ENCODE measurements at places on chromosomes 13 and 19.

DNA sequence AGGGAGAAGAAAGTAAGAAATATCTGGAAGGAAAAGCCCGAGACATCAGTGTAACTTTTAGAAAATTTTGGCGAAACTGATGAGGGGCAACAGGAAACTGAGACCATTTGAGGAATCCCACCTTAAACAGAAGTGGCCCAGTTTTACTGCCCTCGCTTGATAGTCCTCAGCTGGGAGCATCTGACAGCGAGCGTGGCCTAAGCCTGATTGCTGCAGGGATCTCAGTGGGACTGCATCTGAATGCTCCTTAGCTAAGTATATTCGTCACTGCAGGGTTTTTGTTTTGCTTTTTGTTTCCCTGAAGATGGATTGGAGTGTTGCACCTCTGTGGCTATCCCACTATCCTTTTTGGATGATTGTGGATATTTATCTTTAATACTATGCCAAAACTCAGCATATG lies 262.7 kb upstream of the KLHL1 start:
- no peak for DNase-seq

DNA sequence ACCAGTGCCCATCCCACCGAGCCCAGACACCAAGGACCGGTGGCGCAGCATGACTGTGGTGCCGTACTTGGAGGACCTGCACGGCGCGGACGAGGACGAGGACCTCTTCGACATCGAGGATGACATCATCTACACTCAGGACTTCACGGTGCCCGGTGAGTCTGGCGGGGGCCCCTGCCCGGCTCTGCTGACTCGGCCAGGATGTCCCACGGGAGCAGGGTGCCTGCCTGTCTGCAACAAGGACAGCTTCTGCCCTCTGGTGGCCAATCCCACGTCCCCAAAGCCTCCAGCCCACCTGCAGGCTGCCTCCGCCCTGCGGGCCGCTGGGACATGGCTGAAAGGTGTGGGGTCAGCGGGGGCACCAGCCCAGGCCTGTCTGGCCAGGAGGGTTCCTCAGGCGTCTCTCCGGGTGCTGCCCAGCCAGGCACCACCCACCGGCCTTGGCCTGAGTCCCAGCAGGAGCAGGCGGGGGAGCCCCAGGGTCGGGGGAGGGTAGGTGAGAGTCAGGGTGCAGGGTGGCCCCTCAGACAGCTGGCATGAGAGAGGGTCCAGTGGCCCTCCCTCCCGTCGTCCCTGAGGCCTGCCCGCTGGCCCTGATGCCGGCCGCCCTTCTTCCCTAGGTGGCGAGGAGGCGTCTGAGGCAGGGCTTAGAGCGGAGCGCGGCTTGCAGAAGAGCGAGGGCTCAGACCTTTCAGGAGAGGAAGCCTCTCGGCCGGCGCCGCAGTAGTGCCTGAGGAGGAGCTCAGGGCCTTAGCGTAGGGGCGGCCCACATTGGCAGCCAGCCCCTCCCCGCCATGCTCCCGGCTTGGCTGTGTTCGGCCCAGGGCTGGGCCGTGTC lies 14.6 kb downstream of the CBARP start:
- DNase-seq = no peak

GRCh38 chr19:11288349-11288748 lies 7.6 kb upstream of the TSPAN16 start:
- DNase-seq = no peak

DNA sequence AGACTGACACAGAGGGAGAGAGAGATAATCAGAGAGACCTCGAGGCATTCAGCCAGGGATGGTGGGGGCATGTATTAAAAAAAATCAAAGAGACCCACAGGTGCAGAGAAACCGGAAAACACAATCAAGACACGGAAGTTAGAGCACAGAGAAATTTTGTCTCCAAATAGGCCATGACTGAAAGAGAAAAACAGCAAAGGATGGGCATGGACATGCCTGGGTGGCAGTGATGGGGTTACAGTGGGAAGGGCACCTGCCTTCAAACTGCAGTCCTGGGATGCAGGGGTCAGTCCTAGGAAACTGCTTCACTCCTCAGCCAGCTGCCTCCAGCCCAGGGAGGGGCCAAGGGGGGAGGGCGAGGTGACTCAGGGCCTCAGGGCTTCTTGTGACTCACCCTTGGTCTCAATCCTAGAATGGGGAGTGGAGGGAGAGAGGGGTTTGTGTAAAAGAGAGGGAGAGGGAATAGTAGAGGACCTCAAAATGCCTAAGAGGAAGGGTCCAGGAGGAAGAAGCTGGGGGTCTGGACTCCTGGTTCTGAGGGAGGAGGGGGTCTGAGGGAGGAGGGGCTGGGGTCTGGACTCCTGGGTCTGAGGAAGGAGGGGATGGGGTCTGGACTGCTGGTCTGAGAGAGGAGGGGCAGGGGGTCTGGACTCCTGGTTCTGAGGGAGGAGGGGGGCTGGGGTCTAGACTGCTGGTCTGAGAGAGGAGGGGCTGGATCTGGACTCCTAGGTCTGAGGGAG lies 3.6 kb upstream of the KCNN4 start:
- no peak for DNase-seq

DNA sequence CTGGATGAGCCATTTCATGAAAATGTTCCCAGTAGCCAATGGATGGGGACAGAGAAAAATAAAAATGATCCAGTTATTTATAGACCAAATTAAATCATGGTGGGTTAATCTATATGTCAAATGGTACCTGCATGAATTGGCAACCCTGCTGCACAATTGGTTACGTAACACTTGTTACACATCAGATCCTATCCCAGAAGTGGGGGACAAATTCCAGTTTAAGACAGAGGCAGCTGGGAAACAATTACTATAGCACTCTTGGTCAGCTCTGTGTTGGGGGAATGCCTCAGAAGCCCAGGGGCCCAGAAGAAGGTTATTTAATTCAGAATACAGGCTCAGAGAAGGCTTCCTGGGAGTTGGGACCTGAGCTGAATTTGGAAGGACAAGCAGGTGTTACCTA lies 81.1 kb upstream of the FLT1 start:
- DNase-seq = no peak

GRCh38 chr19:43726736-43727592 lies 11.1 kb downstream of the IRGC start:
- DNase-seq = no peak

DNA sequence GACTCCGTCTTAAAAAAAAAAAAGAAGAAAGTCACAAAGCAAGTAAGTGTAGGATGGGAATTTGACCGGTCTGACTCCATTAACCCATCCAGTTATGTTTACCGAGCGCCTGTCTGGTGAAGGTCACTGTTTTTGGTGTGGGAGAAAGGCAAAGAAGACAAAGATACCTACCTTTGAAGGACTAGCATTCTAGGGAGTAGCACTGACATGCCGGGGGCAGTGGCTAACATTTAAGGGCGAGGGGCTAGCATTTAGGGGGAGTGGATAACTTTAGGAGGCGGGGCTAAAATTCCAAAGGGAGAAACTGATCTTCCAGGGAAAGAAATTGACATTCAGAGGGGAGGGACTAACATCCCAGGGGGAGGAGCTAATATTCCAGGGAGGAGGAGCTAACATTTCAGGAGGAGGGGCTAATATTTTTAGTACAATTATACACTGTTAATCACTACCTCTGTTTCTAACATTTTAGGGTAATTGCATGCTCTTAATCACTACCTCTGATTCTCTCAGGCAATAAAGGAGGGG lies 8.7 kb downstream of the GPR32 start:
- DNase-seq = no peak

DNA sequence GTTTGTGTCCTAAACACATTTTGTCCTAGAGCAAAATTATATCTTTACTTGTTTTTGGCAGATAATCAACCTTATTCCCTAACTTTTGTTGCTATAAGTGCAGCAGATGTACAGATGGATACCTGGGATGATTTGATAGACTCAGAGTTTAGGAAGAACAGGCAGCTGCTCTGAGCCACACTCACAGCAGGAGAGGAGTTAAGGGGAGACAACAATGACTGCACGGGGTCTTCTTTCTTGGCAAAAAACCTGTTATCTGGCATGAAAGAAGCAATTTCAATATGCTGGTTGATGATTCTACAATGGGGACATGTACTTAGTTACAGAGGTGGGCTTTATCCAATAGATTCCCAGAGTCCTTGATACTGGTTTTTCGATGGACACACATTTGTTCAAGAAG lies 258.9 kb upstream of the PCDH9 start:
- DNase-seq = no peak

DNA sequence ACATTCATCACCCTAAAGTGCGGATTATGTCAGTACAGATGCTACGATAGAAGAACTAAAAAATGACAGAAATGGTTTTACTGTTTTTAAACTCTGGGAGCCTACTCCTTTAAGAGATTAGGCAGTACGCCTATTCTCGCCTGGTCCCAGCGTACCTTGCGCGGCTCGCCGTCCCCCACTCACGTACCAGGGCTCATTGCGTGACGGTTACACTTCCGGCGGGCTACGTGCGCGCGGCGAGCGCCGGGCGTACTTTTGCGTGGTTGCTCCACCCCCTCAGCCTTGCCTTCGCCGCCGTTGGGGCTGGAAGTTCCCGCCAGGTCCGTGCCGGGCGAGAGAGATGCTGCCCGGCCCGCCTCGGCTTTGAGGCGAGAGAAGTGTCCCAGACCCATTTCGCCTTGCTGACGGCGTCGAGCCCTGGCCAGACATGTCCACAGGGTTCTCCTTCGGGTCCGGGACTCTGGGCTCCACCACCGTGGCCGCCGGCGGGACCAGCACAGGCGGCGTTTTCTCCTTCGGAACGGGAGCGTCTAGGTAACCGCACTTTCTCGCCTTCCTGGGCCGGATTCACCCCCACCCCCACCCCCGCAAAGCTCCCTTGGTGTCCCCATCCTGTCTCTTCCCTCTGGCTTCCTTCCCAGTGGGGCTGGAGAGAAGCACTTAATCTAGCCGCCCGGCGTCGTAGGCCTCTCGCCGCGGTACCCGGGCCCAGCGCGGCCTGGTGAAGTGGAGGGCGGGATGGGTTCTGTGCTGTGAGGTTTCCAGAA lies at the start of gene NUP58:
Gene NUP58, plus strand, starts transcription at position 279 of the 767 bp plus-strand sequence. Its CDS starts 149 bp downstream, at position 428.
- DNase-seq = peak; percentile 85

Data from caudate nucleus (tissue), 63 donors.